ENCODE measurements at places on chromosomes 5 and 9.

GRCh38 chr9:34123682-34124081, 2.8 kb downstream of the DCAF12 start:
- no peak for DNase-seq

GRCh38 chr9:95772320-95773052, 103.0 kb upstream of the ERCC6L2 start:
- DNase-seq, result no peak

DNA sequence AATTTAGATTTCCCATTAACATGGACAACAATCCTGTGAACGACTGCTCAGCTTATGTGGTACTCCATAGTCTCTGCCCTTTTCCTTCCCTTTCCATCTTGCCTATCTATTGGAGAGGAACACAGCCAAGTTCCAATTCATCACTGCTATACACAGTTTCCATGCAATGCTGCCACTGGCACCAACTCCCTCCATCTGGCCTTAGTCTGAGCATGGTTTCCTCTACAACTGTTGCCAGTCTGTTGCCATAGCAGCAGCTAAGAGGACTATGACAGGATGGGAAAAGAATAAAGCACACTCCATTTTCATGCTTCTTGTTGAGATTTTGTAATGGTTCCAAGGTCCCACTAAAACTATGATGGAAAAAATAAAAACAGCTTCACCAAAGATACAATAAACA, 189.0 kb downstream of the HCN1 start:
- no peak for DNase-seq

GRCh38 chr5:98398465-98398864, 375.0 kb upstream of the RGMB start:
- no peak for DNase-seq

GRCh38 chr5:176413255-176413565, 3.1 kb downstream of the CLTB start:
- no peak for DNase-seq

DNA sequence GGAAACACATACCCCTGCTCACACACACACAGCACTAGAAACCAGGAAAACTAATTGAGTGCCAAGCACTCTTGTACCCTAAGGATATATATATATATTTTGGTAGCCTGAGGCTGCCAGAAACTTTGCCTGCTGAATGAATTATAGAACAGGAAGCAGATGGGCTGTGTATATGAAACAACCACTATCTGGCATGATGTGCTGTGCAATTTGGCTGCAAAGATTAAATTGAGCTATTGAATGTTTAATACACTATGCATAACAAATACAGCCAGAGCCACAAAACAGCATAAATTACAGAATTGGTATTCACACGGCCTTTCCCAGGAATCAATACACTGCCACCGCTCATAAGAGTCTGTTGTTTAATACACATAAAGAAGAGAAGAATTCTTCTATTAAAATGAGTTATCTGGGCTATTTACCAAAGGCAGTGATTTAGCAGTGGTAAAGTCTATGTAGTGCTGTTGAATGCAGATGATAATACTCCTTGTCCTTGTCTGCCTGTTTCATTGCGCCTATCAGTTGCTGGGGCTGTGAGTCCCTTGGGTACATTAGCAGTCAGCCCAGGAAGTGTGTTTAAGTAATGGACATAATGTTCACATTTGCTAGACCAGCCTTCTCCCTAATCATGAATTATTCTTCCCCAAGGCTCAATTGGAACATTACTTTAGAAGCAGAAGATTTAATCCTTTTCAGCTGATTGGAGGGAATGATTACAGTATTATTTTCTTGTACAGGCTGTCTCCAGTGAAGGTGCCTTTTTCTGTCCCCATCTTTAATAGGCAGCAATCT, 294.3 kb downstream of the TLE1 start:
- DNase-seq, result no peak

DNA sequence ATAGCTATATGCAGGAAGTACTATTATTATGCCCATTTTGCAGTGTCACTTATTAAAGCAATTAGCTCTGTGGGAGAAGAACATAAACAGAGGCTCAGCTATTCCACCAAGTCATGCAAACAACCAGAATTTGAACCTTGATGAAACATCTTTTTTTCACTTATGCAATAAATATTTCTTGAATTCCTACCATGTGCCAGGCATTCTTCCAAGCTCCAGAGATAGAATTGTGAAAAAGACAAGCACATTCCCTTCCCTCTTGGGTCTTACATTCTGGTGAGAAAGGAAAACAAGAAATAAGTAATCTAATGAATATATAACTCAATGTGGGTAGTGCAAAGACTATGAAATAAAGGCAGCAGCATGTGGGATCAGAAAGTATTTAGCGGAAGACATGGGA, 32.1 kb upstream of the ADRB2 start:
- DNase-seq, result no peak

GRCh38 chr5:121138952-121139351, 674.9 kb downstream of the PRR16 start:
- no peak for DNase-seq

Measured in RKO (cell line).